Cardiac muscle cell (in vitro differentiated cells and primary cell): ENCODE measurements at places on chromosomes 13 and 19.

GRCh38 chr19:18513868-18514267 lies 8.0 kb downstream of the ELL start:
- DNase-seq = peak; percentile 20

DNA sequence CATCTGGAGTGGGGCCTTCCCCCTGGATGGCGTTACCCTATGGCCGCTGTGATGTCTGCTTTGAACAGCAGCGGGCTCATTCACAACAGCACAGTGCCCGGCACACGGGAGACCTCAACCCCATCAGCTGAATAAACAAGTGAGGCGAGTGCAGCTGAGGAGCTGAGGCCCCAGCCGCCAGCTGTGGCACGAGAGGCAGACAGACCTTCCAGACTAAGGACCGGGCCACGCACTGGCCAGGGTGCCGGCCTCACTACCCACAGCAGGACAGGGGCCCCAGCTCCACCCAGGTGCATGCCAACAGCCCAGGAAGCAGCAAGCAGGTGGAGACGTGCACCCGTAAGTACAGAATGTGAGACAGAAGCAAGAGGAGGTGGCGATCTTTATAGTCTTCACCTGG lies 39.6 kb downstream of the STK24 start:
- no peak for DNase-seq

GRCh38 chr13:98511435-98511834 lies 65.5 kb downstream of the STK24 start:
- no peak for DNase-seq

DNA sequence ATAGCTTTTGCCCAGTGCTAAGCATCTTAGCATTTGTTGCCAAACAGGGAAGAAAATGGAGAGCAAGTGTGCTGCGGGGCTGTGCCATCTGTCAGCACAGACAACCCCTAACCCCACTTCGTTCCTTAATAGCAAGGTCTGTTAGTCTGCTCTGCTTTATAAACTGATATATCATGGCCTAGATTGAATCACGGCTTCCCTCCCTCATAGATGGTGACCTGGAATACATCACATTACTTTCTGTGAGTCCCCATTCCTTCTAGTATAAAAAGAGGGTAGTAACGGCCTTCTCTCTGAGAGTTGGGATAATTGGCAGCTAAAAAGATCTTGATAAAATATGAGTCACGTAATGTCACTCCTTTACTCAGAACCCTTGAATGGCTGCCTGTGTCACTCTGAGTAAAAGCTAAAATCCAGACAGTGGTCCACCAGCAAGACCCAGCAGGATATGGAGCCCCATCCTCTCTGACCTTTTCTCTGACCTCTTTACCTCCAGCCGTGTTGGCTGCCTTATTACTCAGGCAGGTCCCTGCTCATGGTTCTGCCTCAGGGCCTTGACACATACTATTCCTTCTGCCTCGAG lies 151.7 kb downstream of the DLEU7 start:
- DNase-seq = no peak

- no peak for DNase-seq
Measured at GRCh38 chr19:54457773-54458647, 5.6 kb downstream of the LENG9 start.

DNA sequence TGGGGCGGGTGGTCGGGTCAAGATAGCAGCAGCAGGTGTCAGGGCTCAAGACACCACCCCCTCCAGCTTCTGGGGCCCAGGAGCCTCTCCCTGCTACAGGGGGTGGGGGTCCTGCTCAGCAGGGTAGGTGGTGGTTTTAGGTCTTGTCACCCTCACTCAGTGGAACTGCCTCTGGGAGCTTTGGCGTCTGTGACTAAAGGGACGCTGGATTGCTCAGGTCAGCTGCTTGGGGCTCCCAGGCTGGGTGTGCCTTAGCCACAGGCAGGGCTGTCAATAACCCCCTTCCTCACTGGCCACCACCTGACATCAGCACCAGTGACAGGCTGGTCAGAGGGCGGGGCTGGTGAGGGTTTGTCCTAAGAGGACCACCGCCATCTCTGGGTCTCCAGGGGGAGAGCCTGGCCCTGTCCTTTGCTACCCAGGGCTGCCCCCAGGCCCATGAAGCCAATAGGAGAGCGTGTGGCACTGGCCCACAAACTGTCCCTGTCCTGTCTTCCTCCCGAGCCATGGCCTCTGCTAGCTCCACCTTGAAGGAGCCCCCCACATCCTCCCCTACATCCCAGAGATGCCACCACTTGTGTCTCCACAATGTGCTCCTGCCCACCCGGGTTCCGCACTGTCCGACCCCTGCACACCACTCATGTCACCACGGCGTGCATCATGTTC lies 36.4 kb downstream of the MAU2 start:
- DNase-seq = no peak

DNA sequence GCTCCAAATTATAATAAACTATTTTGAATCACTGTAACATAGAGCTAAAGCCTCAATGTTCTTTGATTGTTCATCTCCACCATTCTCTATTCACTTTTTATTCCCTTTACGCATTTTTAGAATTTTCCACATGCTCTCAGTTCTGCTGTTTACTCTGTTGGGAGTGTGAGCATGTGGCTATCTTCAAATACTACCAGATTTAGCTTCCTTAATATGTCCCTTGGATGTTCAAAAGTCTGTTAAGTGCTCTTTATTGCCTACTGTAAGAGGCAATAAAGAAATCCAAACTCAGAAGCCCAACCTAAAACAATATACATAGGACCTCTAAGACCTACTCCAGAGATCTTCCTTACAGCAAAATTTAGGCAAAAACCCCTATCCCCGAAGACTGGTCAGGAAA lies 34.5 kb downstream of the MTMR6 start:
- DNase-seq = no peak

GRCh38 chr13:62663767-62664166 lies 1248.1 kb upstream of the PCDH20 start:
- no peak for DNase-seq

- DNase-seq = no peak
Measured at GRCh38 chr13:74205313-74205690, 71.1 kb upstream of the KLF12 start.

GRCh38 chr19:45175515-45176345 lies 2.3 kb downstream of the TRAPPC6A start:
- DNase-seq = no peak

- DNase-seq = no peak
Measured at GRCh38 chr19:2266183-2266993, 10.2 kb upstream of the JSRP1 start.

DNA sequence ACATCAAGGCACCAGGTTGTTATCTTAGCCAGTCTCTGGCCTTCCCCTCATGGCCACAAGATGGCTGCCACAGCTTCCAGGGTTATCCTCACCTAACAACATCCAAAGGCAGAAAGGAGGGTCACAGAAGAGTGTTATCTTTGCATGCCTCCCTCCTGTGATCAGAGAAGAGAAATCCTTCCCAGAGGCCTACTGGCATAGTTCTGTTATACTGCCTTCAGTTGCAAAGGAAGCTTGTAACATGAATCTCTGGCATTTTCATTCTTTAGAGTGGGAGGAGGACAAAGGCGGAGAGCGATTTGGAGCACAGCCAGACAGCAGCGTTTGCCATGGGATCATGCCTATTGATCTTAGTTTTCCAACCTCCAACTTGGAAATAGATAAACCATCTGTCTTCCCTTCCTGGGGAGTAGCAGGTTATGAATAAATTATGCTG lies 135.7 kb downstream of the DNAJC15 start:
- peak; percentile 53 for DNase-seq

- DNase-seq = no peak
Measured at GRCh38 chr13:44117351-44117750, 237.6 kb downstream of the LACC1 start.

GRCh38 chr13:45519493-45519892 lies 54.8 kb downstream of the COG3 start:
- no peak for DNase-seq

DNA sequence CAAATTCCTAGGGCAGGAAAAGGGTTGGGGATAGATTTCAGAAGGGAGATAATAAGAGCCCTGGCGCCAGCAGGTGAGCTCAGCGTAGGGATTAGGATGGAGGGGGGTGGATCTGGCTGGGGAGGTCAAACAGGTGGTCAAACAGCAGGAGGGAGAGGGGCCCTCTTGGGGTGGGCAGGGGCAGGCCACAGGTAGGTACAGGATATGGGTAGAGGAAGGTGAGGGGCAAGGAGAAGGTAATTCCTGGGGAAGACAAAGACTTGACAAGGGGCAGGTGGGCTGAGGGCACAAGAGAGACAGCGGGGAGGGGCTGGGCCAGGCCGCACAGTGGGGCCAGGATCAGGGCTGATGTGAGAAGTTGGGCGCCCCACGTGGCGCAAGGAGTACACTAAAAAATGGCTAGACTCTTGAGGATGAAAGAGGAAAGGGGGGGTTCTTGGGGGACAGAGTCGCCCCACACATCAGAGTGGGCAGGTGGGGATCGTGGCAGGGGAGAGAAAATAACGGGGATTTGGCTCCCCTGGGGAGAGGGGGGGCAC lies 713 bp downstream of the KRI1 start:
- peak; percentile 50 for DNase-seq

DNA sequence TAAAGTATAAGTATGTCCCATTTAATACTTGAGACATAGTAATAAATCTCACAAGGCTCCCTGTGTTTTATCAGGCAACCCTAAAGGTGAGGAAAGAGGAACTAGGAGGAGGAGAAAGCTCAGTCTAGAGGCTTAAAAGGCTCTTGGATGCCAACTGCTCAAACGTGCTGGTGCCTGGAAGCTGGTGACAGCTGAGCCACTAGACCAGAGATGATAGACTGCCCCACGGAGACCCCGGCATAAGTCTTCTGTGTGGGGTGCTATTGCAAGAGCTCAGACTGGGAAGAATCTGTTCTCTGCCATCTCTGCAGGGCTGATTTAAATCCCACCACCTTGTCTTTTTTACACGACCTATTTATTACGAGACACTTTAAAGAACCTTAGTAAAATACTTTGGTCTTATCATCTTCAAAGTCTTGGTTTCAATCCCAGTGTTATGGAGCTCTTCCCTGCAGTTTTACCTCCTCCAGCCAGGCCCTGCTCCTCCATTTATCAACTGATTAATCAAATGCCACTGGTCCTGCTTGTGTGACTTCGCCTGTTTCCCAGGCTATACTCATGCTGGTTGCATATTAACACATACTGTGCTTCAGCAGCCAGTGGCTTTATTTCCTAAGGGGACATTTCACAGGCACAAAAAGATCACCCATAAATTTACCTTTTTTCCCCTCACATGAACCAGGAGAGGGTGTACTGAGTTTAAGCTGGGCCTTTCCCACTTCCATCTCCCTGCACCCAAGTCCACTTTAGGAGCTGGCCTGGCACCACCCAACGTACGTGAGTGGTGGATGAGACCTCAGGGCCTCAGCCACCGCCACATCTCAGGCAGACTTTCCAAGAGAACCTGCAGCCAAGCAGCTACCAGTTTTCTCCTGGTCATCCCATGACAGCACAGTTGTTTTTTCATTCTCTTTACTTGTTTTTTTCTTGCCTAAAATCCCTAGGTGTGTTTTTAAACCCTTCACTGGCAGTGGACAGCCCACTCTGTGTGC lies 7.8 kb upstream of the ATP12A start:
- DNase-seq = no peak

DNA sequence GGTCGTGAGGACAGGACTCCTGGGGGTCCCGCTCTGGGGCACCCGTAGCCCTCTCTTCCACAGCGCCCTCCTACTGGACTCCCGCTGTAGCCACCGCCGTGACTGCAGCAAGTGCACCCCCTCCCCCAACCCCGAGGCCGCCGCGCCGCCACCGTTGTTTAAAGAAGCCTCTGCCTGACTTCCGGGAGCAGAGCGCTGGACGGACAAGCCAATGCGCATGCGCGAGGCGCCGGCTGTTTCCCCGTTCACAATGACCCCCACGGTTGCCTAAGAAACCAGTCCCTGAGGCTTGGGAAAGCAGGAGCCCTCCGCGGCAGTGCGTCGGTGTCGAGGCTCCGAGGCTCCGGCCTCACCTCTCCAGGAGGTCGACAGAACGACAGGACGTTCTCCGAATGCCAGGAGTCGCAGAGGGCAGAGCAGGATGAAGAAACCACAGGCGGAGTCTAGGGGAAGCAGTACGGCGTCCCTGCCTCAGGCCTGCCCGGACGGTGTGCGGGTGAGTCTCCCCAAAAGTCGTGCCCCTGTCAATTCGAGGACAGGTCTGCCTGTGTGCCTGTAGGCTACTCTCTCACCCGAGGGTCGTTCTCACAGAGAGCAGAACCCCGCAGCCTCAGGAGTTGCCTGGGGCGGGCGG lies 70.5 kb upstream of the ZNF420 start:
- DNase-seq = no peak

DNA sequence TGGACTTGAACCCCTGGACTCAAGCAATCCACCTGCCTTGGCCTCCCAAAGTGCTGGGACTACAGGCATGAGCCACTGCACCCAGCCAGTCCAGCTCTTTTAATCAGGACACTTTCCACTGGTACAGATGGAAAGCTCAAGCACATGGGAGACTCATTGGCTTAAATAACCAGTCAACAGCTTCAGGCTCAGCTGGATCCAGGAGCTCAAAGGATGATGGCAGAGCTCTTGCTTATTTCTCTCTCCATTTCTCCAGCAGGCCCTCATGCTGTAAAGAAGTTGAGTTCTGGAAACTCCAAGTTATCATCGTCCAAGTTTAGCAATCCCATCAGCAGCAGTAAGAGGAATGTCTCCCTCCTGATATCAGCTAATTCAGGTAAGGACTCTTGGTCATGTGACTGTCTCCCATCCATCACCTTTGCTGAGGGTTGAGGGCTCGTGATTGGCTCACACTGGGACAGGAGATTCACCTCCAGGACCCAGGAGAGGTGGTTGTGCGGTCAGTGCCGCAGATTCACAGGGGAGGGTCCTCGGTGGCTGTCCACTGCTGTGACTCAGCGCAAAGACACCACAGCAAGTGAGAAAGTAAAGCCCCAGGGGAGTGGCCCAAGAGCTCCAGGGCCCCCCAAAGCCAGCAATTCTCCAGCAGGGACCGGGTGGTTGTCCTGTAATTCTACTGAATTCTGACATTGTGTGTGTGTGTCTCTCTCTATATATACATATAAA lies 5.1 kb downstream of the CCL25 start:
- DNase-seq = no peak

- DNase-seq = no peak
Measured at GRCh38 chr13:46071590-46072249, 19.2 kb upstream of the ZC3H13 start.

- no peak for DNase-seq
Measured at GRCh38 chr13:29180055-29180454, 359.9 kb downstream of the MTUS2 start.

GRCh38 chr13:114263578-114263977 lies 17.8 kb upstream of the UPF3A start:
- DNase-seq = no peak
